Stimulated activated naive CD8-positive, alpha-beta T cell treated with anti-CD3 and anti-CD28 coated beads, Interleukin-15, Interleukin-2, amounts not matched to agents 100 U/mL and 50 U/mL, for 24 hours (primary cell): ENCODE measurements at places on chromosomes 3 and 15.
A peak's percentile ranks its signal among the peaks of the same experiment; 100 is the strongest.

GRCh38 chr3:87694678-87695077 is 364.1 kb downstream of the CGGBP1 start:
- DNase-seq, result no peak

GRCh38 chr3:185813691-185814215 is 11.1 kb downstream of the IGF2BP2 start:
- no peak for DNase-seq

GRCh38 chr15:90154861-90155626 is 46.1 kb upstream of the SEMA4B start:
- no peak for DNase-seq

GRCh38 chr3:175066617-175067415 is 207.7 kb downstream of the NAALADL2 start:
- no peak for DNase-seq

DNA sequence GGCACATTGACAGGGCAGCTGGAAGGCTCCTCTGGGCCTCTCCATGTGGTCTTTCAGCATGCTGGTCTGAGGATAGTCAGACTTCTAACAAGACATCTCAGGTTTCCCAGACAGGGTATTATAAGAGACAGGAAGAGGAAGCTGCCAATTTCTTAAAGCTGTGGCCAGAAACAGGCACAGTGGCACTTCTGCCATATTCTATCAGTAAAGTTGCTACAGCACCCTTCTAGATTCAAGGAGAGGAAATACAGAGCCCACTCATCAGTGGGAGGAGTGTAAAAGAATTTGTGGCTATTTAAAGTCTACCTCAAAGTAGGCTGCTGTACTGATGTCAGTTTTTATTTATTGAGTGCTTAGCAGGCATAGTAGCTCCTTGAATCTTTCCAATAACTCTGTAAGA is 55.5 kb downstream of the BTD start:
- no peak for DNase-seq

- no peak for DNase-seq
Measured at GRCh38 chr3:102132370-102132769, 283.1 kb downstream of the NFKBIZ start.

- DNase-seq, result no peak
Measured at GRCh38 chr3:193301433-193301832, 60.4 kb downstream of the PLAAT1 start.

- DNase-seq, result no peak
Measured at GRCh38 chr3:88147261-88147660, 2.5 kb upstream of the C3orf38 start.

DNA sequence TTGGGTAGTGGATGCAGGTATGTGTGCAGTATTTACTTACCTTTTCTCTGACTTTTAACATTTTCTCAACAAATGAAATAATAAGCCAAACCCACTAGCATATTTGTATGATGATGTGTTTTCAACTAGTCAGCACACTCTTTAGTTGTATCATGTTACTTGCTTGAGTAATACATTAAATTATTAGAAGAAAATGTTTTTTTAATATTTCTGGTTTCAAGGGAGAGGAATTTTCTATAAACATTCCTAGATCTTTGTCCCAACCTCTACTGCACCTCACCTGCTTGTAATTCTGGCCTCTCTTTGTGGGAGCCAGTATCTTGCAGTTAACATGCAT is 161.8 kb upstream of the CBLB start:
- DNase-seq, result no peak

DNA sequence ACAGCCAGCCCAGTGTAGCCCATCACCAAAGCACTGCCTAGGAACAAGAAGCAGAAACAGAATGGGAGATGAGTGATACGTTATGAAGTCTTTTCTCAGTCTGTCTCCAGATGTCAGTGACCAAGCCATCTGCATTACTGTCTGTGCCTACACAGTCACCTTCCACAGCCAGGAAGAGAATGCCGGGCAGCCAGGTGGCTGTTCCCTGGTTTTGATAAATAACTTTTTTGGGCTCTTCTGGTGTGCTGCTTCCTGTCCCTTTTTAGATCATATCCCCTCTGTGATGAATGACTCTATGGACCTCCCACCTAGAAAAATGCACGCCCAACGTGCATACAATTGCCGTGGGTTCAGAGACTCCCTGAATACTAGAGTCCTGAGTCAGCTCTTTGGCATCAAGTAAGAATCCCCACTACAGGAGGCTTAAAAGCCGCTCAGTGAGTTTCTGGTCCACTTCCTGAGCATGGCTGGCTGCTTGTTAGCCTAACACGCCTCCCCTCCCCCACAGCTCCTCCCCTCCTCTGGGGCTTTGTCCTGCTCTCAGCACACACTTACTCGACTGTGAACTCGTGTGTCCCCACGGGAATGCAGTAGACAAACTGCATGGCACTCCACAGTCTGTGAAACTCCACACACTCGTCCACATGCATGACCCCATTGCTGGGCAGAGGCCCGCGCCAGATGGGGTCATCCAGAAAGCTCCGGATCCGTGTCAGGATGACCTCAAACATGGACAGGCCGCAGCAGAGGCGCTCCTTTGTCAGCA is 34.7 kb downstream of the NIPA2 start:
- no peak for DNase-seq

DNA sequence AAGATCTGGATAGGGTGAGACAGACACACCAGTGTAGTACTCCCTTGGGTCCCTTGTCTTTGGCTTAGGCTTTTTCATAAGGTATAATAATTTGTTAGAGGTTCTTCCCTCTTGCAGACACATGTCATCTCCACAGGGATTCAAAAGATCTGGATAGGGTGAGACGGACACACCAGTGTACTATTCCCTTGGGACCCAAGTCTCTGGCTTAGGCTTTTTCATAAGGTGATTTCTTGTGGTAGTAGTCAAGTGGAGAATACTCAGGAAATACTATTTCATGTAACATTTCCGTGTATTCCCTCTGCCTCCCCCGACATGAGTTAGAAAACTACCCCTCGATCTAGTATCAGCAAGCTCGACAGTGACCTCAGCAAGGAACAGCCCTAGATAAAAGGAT is 954 bp upstream of the MAPKBP1 start:
- DNase-seq, result no peak

DNA sequence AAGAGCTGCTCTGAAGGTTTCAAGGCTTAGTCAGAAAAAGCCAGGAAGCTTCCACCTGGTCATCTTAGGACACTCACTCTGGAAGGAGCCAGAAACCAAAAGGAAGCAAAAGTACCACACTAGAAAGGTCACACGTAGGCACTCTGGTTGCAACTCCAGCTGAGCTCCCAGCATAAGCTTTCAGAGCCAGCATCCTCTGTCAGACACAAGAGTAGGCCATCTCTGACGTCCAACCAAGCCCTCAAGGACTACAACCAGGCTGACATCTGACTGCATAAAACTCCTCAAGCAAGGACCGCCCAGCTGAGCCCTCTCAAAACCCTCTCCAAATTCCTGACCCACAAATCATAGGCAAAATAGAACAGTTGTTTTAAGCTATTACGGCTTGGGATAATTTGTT is 12.8 kb downstream of the SH3BP5 start:
- no peak for DNase-seq

DNA sequence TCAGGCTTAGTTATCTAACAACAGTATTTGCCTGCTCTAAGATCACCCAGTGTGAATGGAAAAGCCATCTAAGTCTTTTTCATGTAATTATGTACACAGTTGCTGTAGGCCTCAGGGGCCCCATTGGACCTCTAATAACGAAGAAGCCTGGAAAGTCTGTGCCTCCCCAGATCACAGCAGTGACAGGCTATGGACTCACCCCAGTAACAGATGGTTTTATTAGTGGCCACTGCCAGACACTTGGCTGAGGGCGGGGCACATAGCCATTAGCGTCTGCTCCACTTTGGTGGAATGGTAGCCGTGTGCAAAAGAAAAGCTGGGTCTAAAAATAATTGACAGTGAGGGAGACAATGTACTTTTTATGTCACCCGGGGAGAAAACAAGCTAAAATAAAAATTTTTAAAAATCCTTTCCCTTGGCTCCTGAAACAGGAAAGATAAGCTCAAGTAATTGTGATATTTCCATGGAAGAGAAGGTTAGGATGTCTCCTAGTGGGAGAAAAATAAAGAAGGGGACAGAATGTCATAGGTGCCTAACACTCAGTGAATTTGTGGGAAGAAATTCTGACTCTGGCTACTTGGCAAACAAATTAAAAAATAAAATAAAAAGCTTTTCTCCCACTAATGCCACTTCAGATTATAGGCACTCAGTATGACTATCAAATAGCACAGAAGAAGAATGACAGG is 44.3 kb upstream of the ZNF385D start:
- no peak for DNase-seq

GRCh38 chr3:123909785-123910184 is 25.7 kb upstream of the MYLK start:
- DNase-seq, result no peak

- DNase-seq, result no peak
Measured at GRCh38 chr3:138188013-138188730, 1.1 kb downstream of the ARMC8 start.

GRCh38 chr3:149332771-149333170 is 665 bp downstream of the TM4SF18 start:
- no peak for DNase-seq

- DNase-seq, result no peak
Measured at GRCh38 chr15:96690733-96691132, 360.2 kb downstream of the NR2F2 start.

- no peak for DNase-seq
Measured at GRCh38 chr3:123072564-123072963, 5.7 kb downstream of the PDIA5 start.

DNA sequence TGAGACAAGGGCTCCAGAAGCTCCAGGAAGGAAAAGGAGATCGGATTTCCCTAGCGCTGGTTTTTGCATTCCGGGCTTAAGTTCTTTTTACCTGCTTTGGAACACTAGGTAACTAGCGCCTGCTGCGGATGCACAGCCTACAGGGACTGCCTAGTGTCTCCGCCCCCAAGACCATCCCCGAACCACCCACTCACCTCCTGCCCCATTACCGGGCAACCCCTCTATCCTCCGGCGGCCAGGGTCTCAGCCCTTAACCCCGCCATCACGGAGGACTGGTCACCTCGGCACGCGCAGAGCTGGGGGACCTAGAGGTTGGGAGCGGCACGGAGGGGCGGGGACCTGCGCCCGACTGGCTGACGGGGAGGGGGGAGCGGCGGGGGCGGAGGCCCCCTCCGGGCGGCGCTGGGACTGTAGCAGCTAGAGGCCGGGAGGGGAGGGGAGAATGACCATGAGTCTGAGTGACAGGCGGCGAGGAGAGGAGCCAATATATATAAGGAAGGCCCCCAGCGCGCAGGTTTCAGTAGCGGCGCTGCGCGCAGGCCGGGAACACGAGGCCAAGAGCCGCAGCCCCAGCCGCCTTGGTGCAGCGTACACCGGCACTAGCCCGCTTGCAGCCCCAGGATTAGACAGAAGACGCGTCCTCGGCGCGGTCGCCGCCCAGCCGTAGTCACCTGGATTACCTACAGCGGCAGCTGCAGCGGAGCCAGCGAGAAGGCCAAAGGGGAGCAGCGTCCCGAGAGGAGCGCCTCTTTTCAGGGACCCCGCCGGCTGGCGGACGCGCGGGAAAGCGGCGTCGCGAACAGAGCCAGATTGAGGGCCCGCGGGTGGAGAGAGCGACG is at the start of gene DLL4:
TSS of gene DLL4 (plus strand) at position 520 of the 839 bp plus-strand sequence. CDS start 329 bp downstream, outside the sequence.
- peak; percentile 40 for DNase-seq

DNA sequence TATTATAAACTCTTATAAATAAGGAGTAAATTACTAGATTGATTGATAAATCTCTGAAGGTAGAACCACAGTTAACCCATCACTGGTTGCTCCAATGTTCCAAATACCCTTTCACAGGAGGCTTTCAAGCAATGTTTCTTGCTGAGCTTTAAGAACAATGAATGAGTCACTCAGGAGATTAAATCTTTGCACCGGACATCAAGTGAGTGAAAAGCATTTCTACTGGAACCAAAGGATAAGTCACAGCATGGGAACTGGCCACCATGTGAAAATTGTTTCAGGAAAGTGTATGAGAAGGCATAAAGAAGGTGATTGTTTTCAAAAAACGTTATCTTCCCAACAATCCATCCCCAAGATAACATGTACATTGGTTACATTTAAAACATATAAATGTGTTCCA is 90.6 kb downstream of the CNTN3 start:
- no peak for DNase-seq

GRCh38 chr3:37691213-37691830 is 170.4 kb upstream of the CTDSPL start:
- no peak for DNase-seq

GRCh38 chr3:32397941-32398340 is 6.3 kb downstream of the CMTM7 start:
- DNase-seq, result no peak

GRCh38 chr15:101672298-101672697 is 20.1 kb upstream of the TM2D3 start:
- no peak for DNase-seq

- DNase-seq, result no peak
Measured at GRCh38 chr3:62051506-62051905, 321.8 kb downstream of the FEZF2 start.

- no peak for DNase-seq
Measured at GRCh38 chr15:62430056-62430455, 265.0 kb upstream of the C2CD4B start.

- no peak for DNase-seq
Measured at GRCh38 chr3:170670504-170670903, 84.6 kb upstream of the SLC7A14 start.

DNA sequence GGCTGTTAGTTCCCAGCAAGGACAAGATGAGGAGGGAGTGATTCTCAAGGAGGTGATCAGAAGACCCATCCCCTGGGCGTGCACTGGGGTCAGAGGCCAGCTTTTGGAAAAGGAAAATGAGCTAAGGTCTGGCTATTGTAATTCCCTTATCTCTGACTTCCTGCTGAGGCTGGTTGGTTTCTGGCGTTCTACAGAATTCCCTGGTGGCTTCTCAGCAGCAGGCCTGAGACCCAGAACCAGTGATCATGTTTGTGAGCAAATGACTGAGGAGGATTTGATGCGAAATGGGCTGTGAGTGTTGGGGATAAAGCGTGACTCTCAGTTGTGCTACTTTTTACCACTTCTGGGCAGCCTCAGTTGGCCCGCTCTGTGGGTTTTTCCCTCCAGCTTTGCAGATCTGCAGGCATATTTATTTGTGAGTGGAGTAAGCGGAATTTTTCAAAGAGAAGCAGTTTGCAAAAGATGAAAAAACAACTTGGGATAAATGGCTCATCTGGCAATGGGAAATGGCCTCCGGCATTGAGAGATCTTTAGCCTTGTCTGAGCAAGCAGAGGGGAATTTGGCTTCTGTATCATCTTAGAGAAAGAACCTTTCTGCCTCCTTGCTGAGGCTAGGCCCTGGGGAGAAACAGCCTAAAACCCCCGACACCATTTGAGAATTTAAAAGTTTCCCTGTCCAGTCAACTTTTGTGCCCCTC is 102.7 kb downstream of the SLCO3A1 start:
- no peak for DNase-seq
